ENCODE measurements at places on chromosomes 1 and 21.

GRCh38 chr1:172818841-172819527, 160.1 kb downstream of the FASLG start:
- H3K36me3 ChIP-seq: no peaks in the 10 kb centered on the region
- H3K27me3 ChIP-seq: no peaks in the 10 kb centered on the region
- peak overlapping the region; percentile 88 for H3K27ac ChIP-seq
- peak; percentile 93 for DNase-seq

GRCh38 chr1:93729906-93730305, 48.3 kb upstream of the BCAR3 start:
- H3K4me1 ChIP-seq: peaks cover 15% of the 10 kb centered on the region
- no peaks in the 10 kb centered on the region for H3K36me3 ChIP-seq
- no peak for DNase-seq
- no peaks in the 10 kb centered on the region for H3K27me3 ChIP-seq
- H3K4me3 ChIP-seq: no peak overlapping the region
- peak overlapping the region; percentile 72 for H3K27ac ChIP-seq

- no peak overlapping the region for H3K27ac ChIP-seq
- DNase-seq: no peak
- peaks cover 28% of the 10 kb centered on the region for H3K27me3 ChIP-seq
- H3K4me1 ChIP-seq: no peaks in the 10 kb centered on the region
- H3K36me3 ChIP-seq: no peaks in the 10 kb centered on the region
Measured at GRCh38 chr1:94020764-94021579, 100.0 kb downstream of the ABCA4 start.

DNA sequence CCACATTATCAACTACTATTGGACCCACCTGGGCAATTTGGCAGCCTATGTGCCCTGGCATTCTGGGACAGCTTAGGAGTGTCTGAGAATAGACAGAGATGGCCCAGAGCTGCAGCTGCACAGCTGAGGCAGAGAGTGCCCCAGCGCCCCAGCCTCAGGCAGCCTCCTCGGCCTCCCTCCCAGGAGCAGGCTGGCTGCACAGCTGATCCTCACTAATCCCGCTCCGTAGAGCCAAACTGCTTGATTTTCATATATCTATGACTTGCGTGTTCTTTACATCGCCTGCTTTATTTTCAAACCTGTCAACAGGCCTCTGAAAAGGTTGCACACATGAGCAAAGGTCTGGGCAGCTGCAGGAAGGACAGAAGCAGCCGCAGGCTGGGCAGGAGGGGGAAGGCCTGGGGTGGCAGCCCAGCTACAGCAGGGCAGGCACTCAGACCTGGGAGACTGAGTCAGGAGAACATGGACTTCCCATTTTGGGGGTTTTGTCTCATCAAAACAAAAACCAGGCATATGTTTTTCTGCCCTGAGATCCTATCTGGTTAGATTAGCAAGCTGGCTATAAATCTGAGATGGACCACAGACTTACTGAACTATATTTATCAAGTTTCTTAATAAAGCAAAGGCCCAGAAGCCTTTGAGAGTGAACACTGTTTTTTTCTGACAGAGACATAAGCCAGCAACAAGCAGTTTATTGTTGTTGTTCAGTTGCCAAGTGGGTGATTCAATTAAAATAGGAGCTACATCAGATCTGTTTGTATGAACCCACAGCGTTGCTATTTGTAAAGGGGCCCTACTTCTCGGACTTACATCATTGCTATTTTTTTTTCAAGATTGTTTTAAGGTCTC, 301.8 kb upstream of the DUSP10 start:
- no peak for DNase-seq
- H3K27me3 ChIP-seq: no peaks in the 10 kb centered on the region
- H3K4me3 ChIP-seq: no peak overlapping the region
- no peaks in the 10 kb centered on the region for H3K4me1 ChIP-seq
- no peaks in the 10 kb centered on the region for H3K36me3 ChIP-seq

DNA sequence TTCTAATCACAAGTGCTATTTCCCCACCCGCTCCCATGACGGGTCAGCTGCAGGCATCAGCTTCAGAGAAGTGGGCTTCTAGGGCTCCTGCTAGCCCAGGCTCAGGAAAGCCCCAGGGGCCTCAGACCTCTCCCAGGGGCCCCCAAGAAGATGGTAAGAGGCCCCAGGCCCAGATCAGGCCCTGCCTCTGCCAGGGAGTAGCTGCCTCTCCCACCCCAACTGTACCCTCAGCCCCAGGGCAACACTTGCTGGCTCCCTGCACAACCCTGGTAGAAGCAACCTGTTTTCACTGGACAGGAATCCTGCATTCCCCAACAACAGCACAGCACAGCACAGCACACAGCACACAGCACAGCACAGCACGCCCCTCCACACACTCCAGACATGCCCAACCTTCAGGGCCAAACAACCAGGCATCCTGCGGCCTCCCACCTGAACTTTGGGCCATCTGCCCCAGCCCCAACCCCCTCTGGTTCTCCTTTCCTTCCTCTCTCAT, 6.5 kb downstream of the BLACAT1 start:
- DNase-seq: no peak
- peaks cover 32% of the 10 kb centered on the region for H3K4me1 ChIP-seq
- no peak overlapping the region for H3K4me3 ChIP-seq
- peaks cover 7% of the 10 kb centered on the region for H3K36me3 ChIP-seq
- H3K27me3 ChIP-seq: peaks cover 48% of the 10 kb centered on the region

DNA sequence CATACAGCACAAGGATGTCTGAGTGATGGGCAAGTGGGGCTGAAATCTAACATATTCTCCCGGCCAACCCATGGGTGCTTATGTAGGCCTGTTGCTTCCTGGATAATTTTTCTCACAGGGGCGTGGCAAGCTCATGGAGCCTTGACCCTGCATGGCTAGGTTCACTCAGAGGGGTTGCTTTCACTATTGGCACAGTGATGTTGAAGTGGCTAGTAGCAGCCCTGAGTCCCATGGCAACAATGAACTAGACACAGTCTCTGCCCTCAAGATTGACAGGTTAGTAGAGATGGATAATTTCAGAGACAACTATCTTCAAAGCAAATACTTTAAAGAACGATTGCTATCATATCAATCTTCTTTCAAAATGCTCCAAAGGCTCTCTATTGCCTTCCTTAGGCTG, 6.5 kb upstream of the MAB21L3 start:
- no peaks in the 10 kb centered on the region for H3K36me3 ChIP-seq
- no peak overlapping the region for H3K27ac ChIP-seq
- no peak for DNase-seq
- H3K4me3 ChIP-seq: no peak overlapping the region
- H3K27me3 ChIP-seq: peaks cover 8% of the 10 kb centered on the region
- no peaks in the 10 kb centered on the region for H3K4me1 ChIP-seq

- H3K4me3 ChIP-seq: no peak overlapping the region
- peaks cover 10% of the 10 kb centered on the region for H3K27me3 ChIP-seq
- H3K27ac ChIP-seq: no peak overlapping the region
- DNase-seq: no peak
Measured at GRCh38 chr1:158075078-158075477, 81.6 kb downstream of the KIRREL1 start.

DNA sequence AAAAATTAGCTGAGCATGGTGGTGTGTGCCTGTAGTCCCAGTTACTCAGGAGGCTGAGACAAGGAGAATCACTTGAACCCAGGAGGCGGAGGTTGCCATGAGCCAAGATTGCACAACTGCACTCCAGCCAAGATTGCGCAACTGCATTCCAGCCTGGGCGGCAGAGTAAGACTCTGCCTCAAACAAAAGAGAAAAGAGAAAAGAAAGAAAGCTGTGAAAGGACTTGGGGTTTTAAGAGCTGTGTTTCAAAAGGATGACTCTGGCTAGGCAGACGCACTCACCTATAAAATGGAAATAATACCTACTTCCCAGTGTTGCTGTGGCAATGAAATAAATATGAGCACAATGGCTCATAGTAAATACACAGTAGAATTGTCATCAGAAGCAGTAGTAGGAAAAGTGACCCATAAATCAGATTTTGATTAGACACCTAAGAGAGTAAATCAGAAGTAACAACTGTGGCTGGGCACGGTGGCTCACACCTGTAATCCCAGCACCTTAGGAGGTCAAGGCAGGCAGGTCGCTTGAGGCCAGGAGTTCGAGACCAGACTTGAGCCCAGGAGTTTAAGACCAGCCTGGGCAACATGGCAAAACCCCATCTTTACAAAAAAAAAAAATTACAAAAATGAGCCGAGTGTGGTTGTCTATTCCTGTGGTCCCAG, 45.9 kb upstream of the PUM1 start:
- H3K36me3 ChIP-seq: peaks cover 8% of the 10 kb centered on the region
- DNase-seq: no peak
- peaks cover 12% of the 10 kb centered on the region for H3K27me3 ChIP-seq
- no peak overlapping the region for H3K27ac ChIP-seq

- H3K27me3 ChIP-seq: no peaks in the 10 kb centered on the region
- peak; percentile 27 for DNase-seq
- peak overlapping the region; percentile 97 for H3K27ac ChIP-seq
- peak overlapping the region; percentile 62 for H3K4me3 ChIP-seq
- peaks cover 57% of the 10 kb centered on the region for H3K4me1 ChIP-seq
Measured at GRCh38 chr1:93750955-93751354, 69.3 kb upstream of the BCAR3 start.

GRCh38 chr21:37380349-37381323, 14.1 kb downstream of the DYRK1A start:
- no peaks in the 10 kb centered on the region for H3K36me3 ChIP-seq
- peak overlapping the region; percentile 14 for H3K27ac ChIP-seq
- H3K27me3 ChIP-seq: no peaks in the 10 kb centered on the region
- H3K4me3 ChIP-seq: peak overlapping the region; percentile 44
- DNase-seq: no peak

DNA sequence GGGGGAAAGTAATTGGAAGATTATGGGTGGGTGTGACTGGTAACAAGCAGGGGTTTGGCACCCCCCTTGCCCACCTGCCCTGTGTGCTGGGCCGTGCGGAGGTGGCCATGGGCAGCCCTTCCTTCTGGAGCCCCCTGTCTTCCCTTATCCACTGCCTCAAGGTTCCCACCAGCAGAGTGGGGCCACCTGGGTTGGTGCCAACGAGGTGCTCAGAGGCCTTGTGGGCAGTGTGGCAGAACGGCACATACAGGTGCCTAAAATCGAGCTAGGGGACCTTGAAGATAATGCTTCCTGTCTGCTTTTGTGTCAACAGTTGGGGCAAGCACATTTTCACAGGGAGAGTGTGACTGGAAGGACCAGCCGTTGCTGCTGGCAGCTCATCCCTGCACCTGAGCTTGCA, 161.8 kb downstream of the PCBP3 start:
- H3K4me1 ChIP-seq: peaks cover 3% of the 10 kb centered on the region
- H3K36me3 ChIP-seq: no peaks in the 10 kb centered on the region
- no peaks in the 10 kb centered on the region for H3K27me3 ChIP-seq
- H3K4me3 ChIP-seq: no peak overlapping the region
- no peak for DNase-seq

DNA sequence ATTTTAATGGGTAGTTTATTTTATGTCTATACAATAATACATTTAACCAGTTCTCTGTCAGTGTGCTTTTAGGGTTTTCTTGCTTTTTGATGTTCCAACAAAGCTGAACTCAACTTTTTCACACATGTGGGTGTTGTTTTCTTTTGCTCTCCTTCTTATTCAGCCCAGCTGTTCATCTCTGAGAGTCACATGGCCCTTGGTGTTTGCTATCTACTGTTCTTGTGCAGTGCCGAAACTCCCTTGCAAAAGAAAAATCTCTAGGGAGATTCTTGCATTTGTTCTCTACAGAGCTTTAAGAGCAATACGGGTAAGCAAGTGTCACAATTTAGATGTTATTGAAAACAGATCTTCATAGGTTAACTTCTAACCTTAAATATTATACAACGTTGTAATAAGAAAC, 281.1 kb upstream of the CXADR start:
- H3K36me3 ChIP-seq: no peaks in the 10 kb centered on the region
- DNase-seq: no peak
- H3K27ac ChIP-seq: no peak overlapping the region
- H3K4me3 ChIP-seq: no peak overlapping the region
- no peaks in the 10 kb centered on the region for H3K4me1 ChIP-seq

GRCh38 chr1:94612525-94613204, 71.1 kb upstream of the F3 start:
- H3K36me3 ChIP-seq: no peaks in the 10 kb centered on the region
- H3K27me3 ChIP-seq: no peaks in the 10 kb centered on the region
- H3K4me1 ChIP-seq: no peaks in the 10 kb centered on the region
- H3K27ac ChIP-seq: no peak overlapping the region
- DNase-seq: no peak

GRCh38 chr1:64215576-64215975, 12.2 kb downstream of the UBE2U start:
- H3K4me1 ChIP-seq: no peaks in the 10 kb centered on the region
- H3K4me3 ChIP-seq: no peak overlapping the region
- no peaks in the 10 kb centered on the region for H3K36me3 ChIP-seq
- no peak overlapping the region for H3K27ac ChIP-seq

GRCh38 chr21:45507523-45507875, 34.7 kb downstream of the SLC19A1 start:
- no peak overlapping the region for H3K27ac ChIP-seq
- no peaks in the 10 kb centered on the region for H3K27me3 ChIP-seq
- no peak for DNase-seq
- no peaks in the 10 kb centered on the region for H3K36me3 ChIP-seq
- no peaks in the 10 kb centered on the region for H3K4me1 ChIP-seq

GRCh38 chr1:245822996-245823395, 668.2 kb downstream of the KIF26B start:
- no peak overlapping the region for H3K27ac ChIP-seq
- H3K4me3 ChIP-seq: no peak overlapping the region
- no peaks in the 10 kb centered on the region for H3K27me3 ChIP-seq
- DNase-seq: no peak

GRCh38 chr1:148352470-148353053, 130.5 kb downstream of the PPIAL4G start:
- peaks cover 4% of the 10 kb centered on the region for H3K4me1 ChIP-seq
- no peak overlapping the region for H3K27ac ChIP-seq
- DNase-seq: no peak
- H3K27me3 ChIP-seq: peaks cover 92% of the 10 kb centered on the region
- no peak overlapping the region for H3K4me3 ChIP-seq

DNA sequence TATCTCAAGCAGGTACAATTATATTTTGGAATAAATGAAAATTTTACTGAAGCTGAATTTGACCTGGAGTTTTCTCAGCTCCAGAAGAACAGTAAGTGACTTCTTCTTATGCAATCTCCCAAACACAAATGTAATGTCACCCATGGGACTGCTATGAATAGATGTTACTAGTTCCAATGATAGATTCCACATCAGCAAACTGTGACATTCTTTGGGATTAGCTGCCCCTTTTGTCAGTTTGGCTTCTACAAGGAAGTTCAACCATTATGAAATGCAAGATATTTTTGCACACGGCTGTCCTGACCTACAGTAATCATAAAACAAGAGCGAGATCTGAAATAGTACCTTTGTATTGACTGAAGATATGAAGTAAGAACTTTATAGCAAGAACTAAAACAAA, 27.8 kb upstream of the TSNAX start:
- no peak overlapping the region for H3K27ac ChIP-seq
- no peak for DNase-seq
- H3K27me3 ChIP-seq: peaks cover 18% of the 10 kb centered on the region
- peaks cover 5% of the 10 kb centered on the region for H3K36me3 ChIP-seq

DNA sequence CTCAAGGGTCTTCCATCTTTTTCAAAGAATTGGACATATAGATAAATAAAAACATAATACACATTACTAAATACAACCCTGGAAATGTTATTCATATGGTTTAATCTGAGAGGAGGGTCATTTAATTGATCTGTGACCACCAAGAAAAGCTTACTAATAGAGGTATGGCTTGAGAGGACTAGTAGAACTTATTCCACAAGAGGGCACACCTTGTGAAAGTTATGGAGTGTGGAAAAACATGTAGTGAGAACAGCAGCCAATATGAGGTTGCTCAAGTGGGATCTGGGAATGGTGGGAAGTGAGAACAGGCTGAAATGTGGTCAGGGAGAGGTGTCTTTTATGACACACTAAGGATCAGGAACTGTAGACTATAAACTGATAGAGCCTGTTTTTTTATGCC, 973.5 kb upstream of the B3GALT2 start:
- peaks cover 5% of the 10 kb centered on the region for H3K27me3 ChIP-seq
- no peak overlapping the region for H3K27ac ChIP-seq
- H3K4me3 ChIP-seq: no peak overlapping the region

Measured in naive B cell (primary cell).